Body of pancreas (tissue), 4 donors: ENCODE measurements at places on chromosomes 3 and 15. TPM values are rescaled to one million over a fixed set of nuclear protein-coding genes. Genes with fewer than 3 reads are reported as not detected.

FBXO40 gene
- not detected for total RNA-seq

USP13 gene
- total RNA-seq = 5.4 TPM

PLSCR5 gene
- not detected for total RNA-seq

GRCh38 chr3:147419781-147420224 lies 10.6 kb downstream of the ZIC1 start:
- DNase-seq = no peak
